ENCODE measurements at places on chromosomes 2 and 18.

GRCh38 chr2:188345020-188345419 lies 53.3 kb downstream of the GULP1 start:
- no peak for DNase-seq

DNA sequence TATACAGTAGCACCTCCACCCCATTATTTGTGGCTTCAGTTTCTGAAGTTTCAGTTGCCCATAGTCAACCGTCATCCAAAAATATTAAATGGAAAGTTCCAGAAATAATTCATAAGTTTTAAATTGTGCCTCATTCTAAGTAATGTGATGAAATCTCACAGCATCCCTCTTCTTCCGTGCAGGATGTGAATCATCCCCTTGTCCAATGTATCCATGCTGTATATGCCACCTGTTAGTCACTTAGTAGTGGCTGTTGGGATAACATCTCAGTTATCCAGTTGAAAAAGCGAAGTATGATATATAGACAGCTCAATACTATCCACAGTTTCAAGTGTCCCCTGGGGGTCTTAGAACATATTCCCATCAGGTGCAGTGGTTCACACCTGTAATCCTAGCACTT lies 119.1 kb upstream of the OTX1 start:
- no peak for DNase-seq

- no peak for DNase-seq
These were observed 36.6 kb downstream of the CYP1B1 start for GRCh38 chr2:38039121-38039910.

DNA sequence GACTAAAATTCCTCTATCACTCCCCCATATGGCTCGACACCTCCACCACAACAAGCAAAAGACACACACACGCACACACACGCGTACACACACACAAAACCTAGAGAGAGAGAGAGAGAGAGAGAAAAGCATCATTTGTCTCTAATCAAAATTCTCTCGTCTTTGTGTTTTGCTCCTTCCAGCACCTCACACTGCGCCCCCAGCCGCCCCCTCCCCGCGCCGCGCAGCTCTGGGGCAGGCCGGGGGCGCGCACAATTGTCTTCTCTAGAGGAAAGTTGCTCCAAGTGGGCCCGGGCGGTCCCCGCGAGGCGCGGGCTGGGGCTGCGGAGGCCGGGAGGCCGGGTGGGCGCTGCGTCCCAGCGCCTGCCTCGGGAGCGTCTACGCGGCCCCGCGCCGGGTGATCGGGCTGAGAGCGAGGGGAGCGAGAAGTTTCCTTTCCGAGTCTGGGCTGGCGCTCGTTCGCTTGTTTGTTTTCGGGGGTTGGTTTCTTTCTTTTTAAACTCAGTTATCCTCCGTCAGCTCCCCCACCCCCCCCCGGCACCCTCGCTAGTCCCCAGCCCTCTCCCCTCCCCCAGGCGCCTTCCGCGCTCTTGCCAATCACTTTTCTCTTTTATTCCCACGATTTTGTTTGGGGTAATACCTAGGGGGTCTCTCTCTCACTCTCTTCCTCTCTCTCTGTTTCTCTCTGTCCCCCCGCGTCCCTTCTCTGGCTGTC lies 4.1 kb downstream of the ZEB2 start:
- peak; percentile 30 for DNase-seq

- DNase-seq = no peak
These were observed 34.7 kb upstream of the MAP2 start for GRCh38 chr2:209389171-209389618.

DNA sequence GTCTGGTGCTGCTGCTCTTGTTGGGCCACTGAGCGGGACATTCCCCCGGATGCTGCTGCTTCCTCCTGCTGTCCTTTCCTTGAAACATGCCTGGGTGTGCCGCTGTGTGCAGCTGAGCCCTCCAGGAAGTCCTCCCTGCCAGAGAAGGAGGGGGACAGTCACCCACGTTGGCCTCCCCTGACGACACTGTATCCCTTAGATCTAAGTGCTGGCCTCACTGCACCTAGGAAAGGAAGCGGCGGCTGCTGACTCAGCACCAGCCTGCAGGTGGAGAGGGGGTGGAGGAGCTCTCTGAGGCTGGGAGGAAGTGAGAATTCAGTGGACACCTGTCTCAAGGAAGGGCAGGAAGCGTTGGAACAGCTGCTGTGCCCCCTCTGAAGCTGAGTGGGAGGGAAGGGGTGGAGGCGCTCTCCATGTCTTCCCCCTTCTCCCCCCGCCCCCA lies 239.8 kb downstream of the HAUS1 start:
- DNase-seq = peak; percentile 35

DNA sequence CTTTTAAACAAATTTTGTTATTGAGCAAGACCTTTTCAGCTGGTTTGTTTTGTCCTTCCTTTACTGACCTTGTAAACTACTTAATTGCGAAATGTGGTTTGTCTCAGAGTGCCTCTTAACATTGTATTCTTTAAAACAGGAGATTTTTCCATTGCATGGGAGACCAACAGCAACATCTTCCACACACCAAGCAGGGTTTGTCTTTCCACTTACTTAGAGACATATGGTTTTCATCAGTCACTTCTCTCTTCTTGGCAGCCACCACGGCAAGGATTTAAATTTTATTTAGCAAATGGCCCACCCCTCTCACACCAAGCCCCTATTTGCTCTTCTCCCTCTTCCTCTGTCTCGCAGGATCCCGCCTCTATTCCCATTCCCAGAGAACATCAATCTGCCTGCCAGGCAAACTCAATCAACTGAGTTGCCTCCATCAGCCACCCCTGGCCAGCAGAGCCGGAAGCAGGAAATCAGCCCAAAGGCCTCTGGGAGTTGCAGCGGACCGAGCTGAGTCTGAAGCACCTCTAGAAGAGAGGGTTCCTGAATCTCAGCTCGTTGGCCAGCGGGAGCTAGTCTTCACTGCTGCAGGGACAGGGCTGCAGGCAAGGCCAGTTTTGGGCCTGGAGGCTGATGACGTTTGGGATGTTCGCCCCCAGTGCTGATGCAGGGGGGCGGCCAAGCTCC lies 11.3 kb upstream of the CIB4 start:
- DNase-seq = no peak

GRCh38 chr2:169693360-169693759 lies 845 bp downstream of the CFAP210 start:
- no peak for DNase-seq

GRCh38 chr2:227717687-227718567 lies at the start of gene SLC19A3:
Gene SLC19A3, minus strand, starts transcription at chr2:227718028. Its CDS starts 15,710 bp downstream, at chr2:227702318.
- DNase-seq = no peak

GRCh38 chr18:68499141-68499540 lies 215.8 kb downstream of the TMX3 start:
- DNase-seq = no peak

DNA sequence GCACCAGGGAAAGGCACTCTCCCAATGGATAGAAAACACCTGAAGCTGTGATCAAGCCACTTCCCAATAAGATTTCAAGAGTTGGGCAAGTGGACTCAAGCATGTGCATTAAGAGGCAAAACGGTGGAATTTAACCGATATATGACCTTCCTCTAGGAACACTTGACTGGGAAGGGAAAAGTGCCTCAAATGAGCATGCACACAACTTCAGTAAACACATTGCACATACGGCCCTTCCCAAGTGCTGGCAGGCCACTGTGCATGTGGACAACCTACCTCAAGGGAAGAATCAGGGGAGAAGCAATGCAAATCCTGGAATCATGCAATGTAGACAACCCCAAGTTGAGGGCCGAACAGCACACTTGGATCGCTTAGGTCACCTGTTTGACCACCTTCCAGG lies 23.9 kb upstream of the SH3RF3 start:
- no peak for DNase-seq

- DNase-seq = no peak
These were observed 1049.0 kb downstream of the TSN start for GRCh38 chr2:122804494-122804893.

GRCh38 chr2:43127208-43127940 lies 99.0 kb downstream of the ZFP36L2 start:
- DNase-seq = peak; percentile 94

GRCh38 chr2:230664128-230664527 lies 48.5 kb upstream of the CAB39 start:
- no peak for DNase-seq

DNA sequence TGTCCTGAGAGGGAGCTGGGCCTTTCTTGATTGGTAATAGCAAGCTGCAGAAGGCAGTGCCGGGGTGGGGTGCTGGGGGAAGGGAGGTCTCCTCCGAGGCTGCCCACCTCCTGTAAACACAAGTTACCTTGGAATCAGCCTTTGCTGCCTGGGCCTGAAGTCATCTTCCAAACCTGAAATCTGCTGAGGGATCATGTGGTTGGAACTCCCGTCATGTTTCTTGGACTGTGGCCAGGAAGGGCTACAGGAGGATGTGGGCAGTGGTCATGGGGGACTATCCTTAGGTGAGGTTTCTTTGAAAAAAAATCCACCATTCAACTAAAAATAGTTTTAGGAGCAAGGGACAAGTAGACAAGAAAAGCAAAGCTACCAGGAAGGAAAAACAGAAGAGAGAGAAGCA lies 74.2 kb downstream of the CDK15 start:
- DNase-seq = no peak

DNA sequence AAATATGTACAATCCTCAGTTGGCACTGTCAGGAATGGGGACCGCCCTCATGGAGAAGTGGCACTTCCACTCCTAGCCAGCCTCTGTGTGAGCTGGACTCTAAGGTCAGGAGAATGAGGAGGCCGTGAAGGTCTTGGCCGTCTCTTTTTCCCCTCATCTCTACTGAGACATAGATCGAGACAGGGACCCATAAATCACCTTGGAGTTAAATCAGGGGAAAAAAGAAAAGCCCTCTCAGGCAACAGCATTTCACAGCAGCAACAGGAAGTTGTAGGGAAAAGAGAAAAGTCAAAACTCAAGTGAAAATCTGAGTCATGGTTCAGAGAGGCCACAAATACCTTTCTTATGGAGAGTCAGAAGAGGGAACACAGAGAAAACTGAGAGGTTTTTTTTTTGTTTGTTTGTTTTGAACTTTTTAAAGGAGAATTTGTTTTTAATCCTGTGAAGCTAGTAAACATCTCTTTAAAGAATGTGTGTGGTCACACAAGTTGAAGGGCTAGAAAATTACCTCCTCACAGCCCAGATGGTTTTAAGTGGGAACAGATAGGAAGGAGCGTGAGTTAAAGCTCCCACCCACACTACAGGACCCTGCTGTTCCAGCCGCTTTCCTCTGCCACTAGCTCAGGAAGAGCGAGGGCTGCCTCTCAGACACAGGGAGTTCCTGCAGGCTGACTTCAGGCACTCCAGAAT lies 30.6 kb upstream of the CYP1B1 start:
- DNase-seq = no peak

- no peak for DNase-seq
These were observed 556.1 kb downstream of the CMPK2 start for GRCh38 chr2:6309415-6310255.

DNA sequence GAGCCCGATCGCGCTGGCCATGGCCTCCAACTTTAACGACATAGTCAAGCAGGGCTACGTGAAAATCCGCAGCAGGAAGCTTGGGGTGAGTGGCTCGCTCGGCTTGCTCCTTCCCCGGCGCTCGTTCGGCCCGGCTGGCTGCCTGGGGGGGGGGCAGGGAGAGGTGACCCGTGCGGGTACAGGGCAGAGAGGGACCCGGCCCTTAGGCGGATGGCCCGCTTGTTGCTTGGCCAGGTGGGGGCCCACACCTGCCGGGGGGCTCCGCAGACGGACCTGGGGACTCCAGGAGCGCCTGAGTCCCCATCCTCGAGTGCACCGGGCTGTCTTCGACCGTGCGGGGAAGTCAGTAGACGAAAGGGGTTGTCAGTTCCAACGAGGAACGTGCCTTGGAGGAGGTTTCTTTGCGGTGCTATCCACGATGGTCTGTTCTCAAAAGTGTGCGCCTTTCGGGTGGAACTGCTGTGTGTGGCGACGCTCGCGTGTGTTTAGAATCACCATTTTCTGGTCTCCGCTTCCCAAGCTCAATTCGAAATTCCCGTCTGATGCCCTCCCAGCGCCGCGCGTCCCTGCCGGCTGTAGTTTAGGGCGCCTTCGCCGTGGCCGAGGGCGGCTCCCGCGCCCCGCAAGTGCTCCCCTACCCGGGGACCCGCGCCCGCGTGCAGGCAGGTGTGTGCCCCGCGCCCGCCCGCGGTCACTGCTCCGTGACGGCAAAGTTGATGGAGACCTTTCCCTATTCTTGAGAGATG lies 711 bp downstream of the DOK6 start:
- no peak for DNase-seq

DNA sequence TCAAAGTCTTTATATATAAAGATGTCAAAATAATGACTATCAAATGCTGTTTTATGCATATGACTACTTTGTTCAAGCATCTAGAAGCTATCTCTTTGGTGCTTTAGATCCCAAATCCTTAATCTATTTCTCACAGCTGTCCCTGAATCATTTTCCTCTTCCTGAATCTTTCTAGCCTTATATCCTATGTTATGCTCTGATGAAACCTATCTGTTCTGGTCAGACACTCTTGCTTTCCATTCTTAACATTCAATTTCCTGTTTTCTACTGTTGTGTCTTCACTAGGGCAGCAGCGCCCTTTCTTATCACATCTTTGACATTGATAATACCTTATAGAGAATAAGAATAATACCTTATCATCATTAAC lies 6.3 kb upstream of the PARD3B start:
- DNase-seq = no peak

DNA sequence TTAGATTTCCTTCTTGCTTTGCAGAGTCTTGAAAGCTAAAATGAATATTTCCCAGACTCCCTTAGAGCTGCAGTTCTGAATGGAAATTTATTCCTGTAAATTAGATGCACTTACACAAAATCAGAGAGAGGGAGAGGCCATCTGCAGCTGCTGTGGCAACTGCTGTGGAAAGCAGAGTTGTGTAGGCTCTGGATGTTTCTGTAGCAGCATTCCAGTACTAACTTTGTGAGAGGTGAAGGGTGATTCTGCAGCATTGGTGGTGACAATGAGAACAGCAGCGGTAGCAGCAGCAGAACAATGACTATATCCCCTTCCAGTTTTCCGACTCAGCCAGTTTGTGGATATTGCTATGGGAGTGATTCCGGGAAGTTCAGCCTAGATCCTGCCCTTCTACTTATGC lies 433.0 kb upstream of the REG3G start:
- no peak for DNase-seq

DNA sequence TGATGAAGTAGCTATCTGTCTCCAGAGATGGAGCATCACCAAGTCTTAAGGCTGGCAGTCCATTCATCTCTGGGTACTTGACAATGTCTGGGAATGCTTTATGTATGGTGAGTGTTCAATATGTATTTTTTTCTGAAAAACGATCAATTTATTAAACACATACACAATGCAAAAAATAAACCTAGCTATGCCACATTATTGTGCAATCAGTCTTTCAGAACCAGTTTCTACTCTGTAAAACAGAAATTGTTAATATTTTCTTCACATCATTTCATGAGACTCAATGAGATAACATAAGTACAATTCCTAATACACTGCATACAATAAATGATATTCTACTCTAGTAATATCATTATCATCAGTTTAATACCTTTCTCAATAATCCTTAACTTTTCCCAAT lies 122.5 kb downstream of the PIGN start:
- DNase-seq = no peak

DNA sequence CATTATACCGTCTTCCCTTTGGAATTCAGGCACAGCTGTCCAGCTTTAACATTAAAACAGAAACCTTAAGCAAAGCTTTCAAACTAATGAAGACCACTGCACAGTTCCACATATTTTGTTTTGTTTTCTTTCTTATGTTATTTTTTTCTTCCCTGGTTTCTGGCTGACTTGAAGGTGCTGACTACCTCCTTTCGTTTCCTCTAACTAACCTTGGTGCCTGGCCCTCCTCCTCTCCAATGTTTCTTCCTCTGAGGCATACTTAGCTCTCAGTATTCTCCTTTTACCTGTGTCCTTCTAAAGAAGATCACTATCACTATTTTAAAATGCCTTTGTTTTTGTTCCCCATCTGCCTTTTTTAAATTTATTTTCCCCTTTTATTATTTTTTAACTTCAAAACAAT lies 433.3 kb upstream of the SPHKAP start:
- no peak for DNase-seq

GRCh38 chr2:174794851-174795374 lies 30.6 kb upstream of the CHRNA1 start:
- peak; percentile 27 for DNase-seq

Measured in stimulated activated CD4-positive, alpha-beta T cell treated with anti-CD3 and anti-CD28 coated beads, Interleukin-4, amount 100 ng/mL, for 24 hours (primary cell).